AG04450 (cell line): ENCODE measurements at places on chromosomes 2 and 18. TPM values are rescaled to one million over a fixed set of nuclear protein-coding genes. Genes with fewer than 3 reads are reported as not detected.
A peak's percentile ranks its signal among the peaks of the same experiment; 100 is the strongest.

PTMA gene
- polyA plus RNA-seq, result 505 and 681 TPM in 2 replicates

POU3F3 gene
- not detected in 2 replicates for polyA plus RNA-seq

ZNF521 gene
- polyA plus RNA-seq, result 25.9 and 27.4 TPM in 2 replicates

MROH2A gene
- polyA plus RNA-seq, result not detected in 2 replicates

CCL20 gene
- polyA plus RNA-seq, result 0.11 TPM in 1 of 2 replicates, not detected in the other

GRCh38 chr18:12939162-12939561 is 8.6 kb upstream of the SEH1L start:
- DNase-seq, result no peak

DNA sequence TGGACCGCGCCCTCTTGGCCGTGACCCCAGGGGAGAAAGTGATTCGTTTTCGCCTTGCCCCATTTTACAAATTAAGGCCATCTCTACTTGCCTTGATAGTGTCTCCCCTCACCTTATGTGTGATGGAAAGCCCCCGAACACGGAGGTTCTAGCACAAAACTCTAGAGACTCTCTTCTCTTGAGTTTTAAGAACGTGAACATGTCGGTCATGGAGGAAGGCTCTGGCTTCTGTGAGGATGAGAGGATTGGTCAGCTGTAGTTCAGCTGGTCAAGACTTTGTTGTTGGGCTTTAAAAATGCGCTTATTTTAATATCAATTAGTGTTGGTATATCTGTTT is 828 bp downstream of the DYNC1I2 start:
- no peak for DNase-seq

DNA sequence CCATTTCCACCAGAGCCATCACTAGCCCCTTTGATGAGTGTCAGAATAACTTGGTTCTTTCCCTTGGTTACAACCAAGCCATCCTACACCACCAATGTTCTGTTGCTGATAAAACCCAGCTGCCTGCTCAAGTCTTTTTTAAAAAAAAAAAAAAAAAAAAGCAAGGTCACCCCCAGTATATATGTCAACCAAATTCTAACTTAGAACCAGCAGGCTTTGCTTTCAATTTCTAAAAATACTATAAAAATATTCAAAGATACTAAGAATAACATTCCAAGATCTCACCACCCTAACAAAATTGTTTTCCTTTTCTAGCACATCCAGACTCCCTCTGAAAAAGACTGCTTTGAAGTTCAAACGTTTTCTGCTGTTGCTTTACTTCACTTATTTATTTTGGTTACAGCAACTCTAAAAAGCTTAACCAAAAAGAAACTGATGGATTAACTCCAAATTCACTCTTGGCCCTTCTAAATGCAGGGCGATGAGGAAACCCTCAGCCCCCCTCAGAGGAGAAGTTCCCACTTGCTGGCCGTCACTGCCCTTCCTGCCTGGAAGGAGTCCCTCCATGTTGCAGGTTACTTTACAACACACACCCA is 10.9 kb downstream of the UXS1 start:
- no peak for DNase-seq

DNA sequence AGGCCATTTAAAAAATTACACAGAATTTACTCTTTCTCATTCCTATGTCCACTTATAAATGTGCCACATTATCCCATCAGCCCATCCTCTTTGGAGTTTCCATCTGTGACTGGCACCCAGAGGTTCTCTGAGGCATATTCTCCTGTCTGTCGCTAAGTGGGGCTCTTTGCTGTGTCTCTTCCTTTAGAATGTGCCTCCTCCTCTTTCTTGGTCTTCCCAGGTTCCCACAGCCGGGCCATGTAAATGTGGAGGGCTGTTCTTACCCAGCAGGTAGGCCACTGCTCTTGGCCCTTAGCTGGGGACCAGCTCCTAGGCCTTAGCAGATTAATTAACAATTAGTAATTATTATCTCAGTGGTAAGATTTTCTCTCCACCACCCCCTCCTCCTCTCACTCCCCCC is 167.0 kb downstream of the INSIG2 start:
- DNase-seq, result no peak

DNA sequence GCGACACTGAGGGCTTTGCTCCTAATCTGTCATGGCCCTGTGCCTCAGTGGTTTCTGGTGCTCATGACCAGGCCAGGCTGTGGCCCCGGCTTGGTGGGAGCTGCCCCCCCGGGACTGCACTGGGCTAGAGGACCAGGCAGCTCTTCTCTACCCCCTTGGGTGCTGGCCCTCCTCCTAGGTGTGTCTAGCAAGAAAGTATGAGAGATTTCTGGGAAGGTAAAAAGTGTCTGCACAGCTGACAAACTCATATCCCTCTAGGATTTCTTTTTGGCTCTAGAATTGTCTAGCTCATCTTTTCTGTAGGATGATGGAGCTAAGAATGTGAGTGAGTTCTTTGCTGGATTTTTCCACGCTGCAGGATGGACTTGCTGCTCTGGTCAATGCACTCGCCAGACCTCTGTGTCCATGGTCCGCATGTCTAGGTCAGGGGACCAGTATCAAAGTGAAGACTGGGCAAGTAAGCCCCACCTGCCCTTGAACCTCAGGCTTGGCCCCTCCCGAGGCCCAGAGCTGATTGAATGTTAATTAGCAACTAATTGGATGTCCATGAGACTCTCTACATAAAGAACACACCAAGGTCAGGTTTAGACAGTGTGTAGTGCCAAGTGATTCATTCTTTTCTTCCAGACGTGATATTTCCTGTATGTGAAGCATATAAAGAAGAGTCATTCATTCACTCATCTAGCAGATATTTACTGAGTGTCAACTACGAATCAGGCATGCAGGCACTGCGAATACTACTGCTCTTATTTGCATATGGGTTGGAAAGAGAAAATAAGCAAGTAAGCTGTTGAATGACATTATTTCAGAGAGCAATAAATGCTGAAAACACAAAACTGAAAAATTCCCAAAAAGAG is 15.6 kb upstream of the PSD4 start:
- DNase-seq, result no peak

DNA sequence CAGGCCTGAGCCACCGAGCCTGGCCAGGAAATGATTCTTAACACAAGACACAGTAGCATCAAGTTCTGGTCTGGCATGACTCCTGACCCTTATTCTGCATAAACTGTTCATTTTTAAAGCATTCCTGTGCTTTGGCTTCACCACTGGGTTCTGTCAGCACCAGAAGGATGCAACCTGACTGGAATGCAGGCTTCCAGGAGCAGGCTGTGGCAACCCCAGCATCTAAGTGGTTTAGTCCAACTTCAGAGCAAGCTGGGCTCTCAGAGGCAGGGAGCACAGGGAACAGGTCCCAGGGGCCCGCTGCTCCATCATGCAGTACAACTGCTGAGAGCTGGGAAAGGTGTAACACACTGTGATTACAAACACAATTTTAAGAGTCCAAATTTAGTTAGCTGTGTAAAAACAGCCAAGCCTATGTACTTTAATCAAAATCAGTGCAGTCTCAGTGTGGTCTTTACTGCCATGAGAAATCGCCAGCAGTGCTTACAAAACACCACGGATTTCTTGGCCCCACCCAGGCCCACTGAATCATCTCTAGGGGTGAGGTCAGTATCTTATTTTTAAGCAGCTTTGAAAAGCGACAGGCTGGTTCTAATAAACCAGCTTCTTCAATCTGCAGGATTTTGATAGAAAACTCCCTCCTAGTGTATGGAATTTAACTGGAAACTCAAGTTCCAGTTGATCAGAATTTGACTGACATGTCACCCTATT is 44.4 kb upstream of the TMEM182 start:
- no peak for DNase-seq

GRCh38 chr2:196849895-196850294 is 40.7 kb upstream of the C2orf66 start:
- DNase-seq, result no peak

DNA sequence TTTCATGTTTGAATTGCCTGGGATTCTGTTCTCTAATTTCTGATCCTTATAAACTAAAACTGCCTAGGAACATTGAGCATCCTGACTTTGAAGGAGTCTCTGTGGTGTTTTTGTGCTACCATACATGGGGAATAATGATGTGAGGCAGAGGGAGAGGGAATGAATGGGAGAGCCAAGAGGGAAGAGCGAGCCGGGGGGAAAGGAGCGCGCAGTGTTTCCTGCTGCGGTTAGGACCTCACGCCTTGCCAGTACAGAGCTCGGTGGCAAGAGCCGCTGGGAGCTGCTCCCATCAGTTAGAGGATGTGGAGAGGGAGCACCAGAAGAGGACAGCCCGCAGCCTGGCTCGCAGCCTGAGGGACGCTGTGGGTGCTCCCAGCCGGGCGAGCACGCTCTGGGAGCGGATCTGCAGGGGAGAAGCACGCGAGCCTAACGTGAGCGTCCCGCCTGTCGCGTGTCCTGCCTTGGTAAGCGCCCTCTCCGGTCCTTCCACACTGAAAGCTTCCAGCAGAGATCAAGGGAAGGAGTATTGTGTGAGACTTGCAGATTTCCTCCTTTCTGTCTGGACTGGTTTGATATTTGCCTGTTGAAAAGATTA is 114.7 kb downstream of the FAM210A start:
- no peak for DNase-seq

DNA sequence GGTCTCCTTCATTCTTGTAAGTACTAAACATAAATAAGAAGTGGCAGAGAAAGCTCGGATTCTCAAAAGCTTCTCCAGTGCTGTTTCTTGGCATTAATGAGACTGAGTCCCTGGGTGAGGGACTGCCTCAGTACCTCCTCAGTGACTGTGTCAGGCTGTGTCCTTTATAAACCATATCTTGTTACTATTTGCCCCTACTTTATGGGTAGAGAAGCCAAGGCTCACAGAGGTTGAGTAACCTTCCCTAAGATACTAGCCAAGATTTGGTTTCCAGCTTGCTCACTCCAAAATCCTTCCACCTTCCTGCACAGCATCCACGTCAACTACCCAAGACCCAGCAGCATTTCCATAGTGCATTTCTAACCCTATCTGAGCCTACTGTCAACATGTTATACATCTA is 55.6 kb downstream of the THUMPD2 start:
- no peak for DNase-seq

DNA sequence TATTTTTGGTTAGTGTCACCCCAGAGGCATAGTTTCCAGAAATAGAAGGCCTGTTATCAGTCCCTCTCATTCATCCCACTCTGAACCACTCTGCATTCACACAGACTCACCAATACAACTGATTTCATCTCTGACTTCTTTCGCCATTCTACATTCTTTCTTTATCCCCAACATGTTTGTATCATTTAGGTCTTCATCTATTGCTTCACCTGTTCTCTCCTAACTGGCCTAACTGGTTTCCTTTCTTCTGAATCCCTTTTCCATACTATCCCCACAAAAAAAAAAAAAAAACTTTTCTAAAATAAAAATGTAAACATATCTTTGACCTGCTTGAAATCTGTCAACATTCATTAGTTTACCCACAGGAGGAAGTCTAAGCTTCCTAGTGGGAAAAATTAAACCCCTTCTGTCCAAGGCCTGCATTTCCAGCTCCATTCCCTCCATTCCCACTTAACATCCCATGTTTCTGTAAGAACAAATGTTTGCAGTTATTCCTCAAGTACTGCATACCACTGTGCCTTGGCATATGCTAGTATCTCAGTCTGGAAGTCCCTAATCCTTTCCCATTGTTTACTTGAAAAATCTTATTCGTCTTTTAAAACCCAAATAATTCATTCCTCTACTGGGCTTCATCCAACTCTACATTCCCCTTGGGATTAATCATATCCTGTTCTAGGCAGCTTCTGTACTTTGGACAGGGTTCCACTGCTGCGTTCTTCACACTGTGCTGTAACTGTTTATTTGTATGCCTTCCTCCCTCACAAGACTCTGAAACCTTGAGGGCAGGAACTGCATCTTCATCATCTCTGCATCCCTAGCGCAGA is 68.5 kb downstream of the FIGN start:
- DNase-seq, result peak; percentile 73

- no peak for DNase-seq
Observed at GRCh38 chr2:27123302-27124150, at the start of gene ABHD1. Gene ABHD1 (plus strand): TSS chr2:27123815. CDS start chr2:27123949, 134 bp downstream.
